Thymus (tissue), 14 donors: ENCODE measurements at places on chromosomes 5 and 9. TPM values are rescaled to one million over a fixed set of nuclear protein-coding genes. Genes with fewer than 3 reads are reported as not detected.

CDO1 gene
- 1.6 TPM for total RNA-seq

FAM153A gene
- total RNA-seq, result 0.19 TPM

WNT8A gene
- total RNA-seq, result 0.05 TPM

- H3K27me3 ChIP-seq, result no peaks in the 10 kb centered on the region
- no peaks in the 10 kb centered on the region for H3K36me3 ChIP-seq
- no peak overlapping the region for H3K27ac ChIP-seq
- DNase-seq, result no peak
Measured at GRCh38 chr9:133490201-133490681, 11.3 kb upstream of the SLC2A6 start.

DNA sequence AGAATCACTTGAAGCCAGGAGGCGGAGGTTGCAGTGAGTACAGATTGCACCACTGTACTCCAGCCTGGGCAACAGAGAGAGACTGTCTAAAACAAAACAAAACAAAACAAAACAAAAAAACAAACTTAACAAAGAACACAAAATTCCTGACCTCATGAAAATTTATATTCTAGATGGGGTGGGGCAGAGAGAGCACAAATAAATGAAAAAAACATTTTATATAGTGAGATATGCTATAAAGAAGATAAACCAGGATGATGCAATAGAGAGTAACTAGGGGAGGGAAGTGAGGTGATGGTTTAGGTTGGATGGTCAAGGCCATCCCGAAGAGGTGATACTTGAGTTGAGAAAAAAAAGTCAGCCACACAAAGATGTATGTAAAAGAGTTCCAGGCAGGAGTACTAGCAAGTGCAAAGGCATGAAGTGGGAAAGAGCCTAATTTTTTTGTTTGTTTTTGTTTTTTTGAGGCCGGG lies 10.2 kb upstream of the LARS1 start:
- no peaks in the 10 kb centered on the region for H3K4me1 ChIP-seq
- H3K27me3 ChIP-seq, result peaks cover 3% of the 10 kb centered on the region
- H3K36me3 ChIP-seq, result no peaks in the 10 kb centered on the region
- no peak for DNase-seq
